ENCODE measurements at places on chromosomes 7 and 10.

GRCh38 chr7:32761451-32762205 is 129.9 kb downstream of the KBTBD2 start:
- no peak for DNase-seq

GRCh38 chr10:132054564-132054963 is 11.2 kb upstream of the JAKMIP3 start:
- no peak for DNase-seq

DNA sequence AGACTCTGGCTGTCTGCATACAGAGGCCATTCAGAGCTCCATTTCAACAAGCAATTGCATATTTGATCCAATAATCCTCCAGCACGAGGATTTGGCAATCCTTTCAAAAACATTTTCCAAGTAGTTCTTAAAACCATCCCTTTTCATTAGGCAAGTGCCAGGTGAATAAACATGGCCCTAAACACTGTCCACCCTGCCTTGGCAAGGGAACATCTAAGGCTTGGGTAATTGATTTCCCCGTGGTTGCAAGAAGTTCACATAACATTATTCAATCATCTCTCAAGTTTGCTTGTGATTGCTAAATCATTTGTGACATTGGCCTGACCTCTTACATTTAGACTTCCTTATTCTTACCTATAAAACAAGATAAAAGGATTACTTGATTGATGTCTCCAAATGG is 175.2 kb downstream of the CTTNBP2 start:
- no peak for DNase-seq

DNA sequence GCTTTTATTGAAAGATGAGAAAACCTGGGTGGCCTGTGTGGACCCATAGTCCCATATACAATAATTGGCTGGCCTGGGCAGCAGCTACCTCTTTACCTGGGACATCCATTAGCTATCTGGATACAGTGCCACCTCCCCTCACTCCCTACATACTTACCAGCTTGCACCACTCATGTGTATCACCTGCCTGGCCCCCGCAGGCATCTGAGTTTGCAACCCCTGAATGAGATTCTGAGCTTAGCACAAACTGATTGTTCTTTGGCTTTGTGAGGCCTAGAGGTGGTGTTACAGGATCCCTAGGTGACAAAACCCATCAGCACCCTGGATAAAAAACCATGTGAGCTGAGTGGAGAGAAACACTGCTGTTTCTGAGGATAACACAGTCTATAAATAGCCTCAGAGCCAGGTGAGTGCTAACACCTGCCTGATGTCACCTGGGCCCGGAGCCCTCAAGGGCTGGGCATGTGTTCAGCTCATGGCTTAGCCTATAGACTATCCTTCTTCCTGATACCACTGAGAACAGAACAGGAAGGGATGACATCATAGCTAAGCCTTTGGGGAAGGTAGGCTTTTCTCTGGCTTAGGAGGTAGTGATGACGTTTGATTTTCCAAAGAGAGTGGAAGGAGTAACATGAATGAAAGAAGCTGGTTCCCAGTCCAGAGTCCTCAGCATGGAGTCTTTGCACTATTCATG is 2.6 kb upstream of the PPIF start:
- DNase-seq: no peak

DNA sequence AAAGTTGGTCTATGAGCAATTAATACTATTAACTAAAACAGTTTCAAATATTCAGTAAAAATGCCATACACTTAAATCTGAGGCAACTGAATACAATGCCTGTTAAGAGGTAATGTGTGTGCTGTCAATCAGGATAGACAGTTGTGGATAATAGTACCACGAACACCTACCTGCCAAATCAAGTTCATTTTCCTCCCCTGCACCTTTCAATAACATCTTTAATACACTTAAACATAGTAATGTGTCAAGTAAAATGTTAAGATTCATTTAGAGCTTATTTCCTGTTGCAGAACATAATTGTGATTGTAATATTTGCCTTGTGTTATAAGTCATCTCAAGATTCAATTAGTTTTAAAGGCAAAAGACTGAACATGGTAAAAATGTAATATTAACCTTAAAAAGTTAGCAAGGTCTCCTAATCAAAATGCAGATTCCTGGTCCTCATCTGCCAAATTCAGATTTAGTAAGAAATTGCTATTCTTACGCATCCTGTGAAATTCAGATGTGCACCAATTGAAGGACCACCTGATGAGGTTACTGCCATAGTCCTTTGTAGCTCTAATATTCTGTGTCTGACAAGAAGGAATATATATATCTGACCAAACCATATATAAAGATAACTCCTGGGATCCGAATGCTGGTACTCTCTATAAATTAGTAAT is 37.1 kb downstream of the COL1A2 start:
- DNase-seq: no peak

DNA sequence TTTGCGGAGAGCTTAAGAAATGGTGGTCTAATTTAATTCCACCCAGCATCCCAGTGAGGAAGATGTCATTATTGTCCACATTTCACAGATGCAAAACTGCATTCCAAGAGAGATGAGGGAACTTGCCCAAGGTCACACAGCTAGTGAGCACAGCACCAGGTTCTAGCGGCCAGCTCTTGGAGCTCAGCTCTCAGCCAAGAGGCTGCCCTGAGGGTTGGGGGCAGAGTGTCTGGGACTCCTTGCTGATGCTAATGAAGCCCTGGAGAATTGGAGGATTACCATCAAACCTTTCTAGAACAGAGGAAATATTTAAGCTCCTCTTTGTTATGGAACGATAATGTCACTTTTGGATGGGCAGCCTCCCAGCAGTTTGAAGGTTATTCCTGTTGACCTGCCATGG is 48.0 kb downstream of the PLPP4 start:
- DNase-seq: no peak

- DNase-seq: no peak
Observed at GRCh38 chr7:129843978-129844840, 108.6 kb downstream of the UBE2H start.

DNA sequence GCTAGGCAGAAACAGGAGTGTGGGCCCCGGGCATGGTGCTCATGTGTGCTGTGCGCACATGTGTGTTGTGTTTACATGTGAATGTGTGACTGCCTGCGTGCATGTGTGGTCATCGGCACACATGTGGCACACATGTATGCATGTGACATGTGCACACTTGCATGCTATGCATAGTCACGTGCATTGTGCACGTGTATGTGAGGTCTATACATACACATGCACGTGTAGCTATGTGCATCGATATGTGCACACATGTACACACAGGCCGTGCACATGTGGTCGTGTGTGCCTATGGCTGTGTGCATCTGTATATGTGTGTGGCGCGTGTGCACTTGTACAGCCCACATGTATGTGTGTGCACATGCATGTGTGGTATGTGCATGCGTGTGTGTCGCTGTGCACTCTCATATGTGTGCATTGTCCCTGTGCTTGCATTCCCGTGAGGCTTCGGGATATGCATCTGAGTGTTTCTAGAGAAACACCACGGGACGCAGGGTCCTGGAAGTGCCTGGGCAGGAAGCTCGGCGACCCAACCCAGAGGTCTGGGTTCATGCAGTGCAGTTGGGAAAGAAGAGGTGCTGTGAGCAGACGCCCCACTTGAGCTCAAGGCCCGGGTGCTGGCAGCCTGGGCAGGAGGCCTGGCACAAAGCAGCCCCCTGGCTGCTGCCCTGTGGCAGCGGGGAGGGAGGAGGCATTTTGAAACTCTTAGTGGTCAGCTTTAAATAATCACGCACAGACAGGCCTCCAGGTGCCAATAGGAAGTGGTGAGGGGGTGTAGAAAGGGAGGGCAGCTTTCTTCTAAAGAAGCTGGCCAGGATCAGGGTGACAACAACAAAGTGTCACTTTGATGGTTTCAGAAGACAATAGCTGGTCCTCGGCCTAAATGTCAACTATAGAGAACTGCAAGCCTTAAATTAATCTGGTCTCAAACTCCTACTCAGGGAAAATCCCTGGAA is 410.0 kb upstream of the MGMT start:
- no peak for DNase-seq

DNA sequence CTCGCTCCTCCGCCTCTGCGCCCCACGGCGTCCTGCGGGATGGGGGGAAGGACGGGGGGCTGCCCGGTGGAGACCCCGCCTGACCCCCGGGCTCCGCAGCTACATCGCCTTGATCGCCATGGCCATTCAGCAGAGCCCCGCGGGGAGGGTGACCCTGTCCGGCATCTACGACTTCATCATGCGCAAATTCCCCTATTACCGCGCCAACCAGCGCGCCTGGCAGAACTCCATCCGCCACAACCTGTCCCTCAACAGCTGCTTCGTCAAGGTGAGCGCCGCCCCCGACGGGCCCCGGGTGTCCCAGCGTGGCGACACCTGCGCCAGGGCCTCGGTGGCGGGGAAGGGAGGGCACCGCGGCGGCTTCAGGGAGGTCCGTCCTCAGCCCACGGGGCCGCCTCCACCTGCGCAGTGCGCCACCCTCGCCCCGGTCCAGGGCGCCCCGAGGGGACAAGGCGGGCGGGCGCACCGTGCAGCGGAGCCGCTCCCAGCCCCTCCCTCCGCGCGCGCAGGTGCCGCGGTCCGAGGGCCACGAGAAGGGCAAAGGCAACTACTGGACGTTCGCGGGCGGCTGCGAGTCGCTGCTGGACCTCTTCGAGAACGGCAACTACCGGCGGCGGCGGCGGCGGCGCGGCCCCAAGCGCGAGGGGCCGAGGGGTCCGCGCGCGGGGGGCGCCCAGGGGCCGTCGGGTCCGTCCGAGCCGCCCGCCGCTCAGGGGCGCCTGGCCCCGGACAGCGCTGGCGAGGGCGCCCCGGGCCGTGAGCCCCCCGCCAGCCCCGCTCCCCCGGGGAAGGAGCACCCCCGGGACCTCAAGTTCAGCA is 793 bp downstream of the FOXL3 start:
- DNase-seq: no peak

DNA sequence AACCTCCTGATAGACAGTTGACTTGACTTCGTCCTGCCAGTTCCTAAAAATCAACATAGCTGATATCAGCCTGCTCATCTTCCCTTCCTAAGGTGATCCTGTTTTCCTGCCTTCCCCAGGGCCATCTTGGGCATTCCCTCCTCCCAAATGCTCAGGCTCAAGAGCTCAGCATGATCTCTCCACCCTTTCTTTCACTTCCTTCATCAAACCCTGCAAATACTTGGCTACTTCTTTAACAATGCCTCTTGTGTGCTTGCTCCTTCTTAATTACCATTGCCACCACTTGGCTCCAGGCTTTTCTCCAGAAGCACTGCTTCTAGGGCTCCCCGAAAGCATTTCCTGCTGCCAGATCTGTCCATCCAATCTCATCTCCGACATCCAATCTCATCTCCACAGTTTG is 7.3 kb downstream of the FSCN3 start:
- DNase-seq: no peak

DNA sequence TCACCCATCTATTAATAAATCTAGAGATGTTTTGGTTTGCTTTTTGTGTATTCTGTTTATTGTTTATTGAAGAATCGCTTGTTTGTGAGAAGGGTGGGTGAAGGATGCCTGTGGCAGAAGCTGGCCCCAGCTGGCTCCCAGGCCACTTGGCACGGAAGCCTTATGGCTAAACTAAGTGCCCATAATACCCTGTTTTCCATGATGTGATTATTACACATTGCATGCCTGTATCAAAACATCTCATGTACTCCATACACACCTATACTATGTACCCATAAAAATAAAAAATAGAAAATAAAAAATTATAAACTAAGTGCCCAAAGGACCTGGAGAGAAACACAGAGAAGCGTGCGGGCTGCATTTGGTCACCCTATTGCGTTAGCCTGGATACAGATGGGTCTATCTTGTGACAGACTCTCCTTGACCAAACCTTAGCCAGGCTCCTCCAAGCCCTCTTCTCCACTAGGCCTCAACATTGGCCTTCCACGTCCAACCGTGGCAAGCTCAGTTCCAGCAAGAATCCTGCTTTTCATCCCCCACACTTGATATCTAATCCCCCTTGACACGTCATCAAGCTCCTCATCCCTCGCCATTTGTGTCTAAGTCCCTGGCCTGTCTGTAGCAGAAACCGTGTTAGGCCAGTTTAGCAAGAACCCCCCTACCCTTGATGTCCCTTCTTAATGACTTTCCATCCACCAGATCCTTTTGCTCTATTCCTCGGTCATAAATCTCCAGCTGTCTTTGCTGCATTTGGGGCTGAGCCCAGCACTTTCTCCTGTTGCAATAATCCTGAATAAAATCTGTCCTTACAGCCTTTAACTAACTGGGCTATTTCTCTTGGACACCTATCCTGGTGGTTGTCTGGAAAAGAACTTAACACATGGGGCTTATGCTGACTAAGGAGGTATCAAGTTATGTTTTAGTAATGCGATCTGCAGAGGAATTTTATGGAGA is 245.2 kb downstream of the TNS3 start:
- no peak for DNase-seq

DNA sequence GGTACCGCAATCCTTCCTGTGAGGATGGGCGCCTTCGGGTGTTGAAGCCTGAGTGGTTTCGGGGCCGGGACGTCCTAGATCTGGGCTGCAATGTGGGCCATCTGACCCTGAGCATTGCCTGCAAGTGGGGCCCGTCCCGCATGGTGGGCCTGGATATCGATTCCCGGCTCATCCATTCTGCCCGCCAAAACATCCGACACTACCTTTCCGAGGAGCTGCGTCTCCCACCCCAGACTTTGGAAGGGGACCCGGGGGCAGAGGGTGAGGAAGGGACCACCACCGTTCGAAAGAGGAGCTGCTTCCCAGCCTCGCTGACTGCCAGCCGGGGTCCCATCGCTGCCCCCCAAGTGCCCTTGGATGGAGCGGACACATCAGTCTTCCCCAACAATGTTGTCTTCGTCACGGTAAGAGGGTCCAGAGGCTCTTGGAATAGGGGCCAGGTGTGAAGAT is 1.7 kb downstream of the MEPCE start:
- DNase-seq: no peak
